ENCODE measurements at places on chromosomes 1 and 21.

GRCh38 chr1:5428351-5428750 lies 563.9 kb downstream of the NPHP4 start:
- no peak for DNase-seq

- DNase-seq: no peak
Observed at GRCh38 chr1:60960891-60961461, 121.4 kb upstream of the NFIA start.

DNA sequence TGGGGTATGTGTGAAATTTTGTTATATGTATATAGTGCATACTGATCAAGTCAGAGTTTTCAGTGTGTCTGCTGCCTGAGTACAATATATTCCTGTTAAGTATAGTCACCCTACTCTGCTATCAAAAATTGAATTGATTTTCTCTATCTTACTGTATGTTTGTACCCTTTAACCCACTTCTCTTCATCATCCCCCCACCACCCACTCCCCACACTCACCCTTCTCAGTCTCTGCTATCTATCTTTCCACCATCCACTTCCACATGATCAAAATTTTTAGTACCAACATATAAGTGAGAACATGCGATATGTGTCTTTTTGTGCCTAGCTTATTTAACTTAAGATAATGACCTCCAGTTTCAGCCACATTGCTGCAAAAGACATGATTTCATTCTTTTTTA lies 4.2 kb downstream of the LY9 start:
- no peak for DNase-seq

- DNase-seq: no peak
Observed at GRCh38 chr1:228064296-228064695, 18.2 kb upstream of the ARF1 start.

GRCh38 chr1:219732814-219733491 lies 120.0 kb upstream of the ZC3H11B start:
- DNase-seq: no peak

- no peak for DNase-seq
Observed at GRCh38 chr1:235277709-235278108, 50.3 kb downstream of the ARID4B start.

GRCh38 chr21:37530901-37531351 lies 164.4 kb downstream of the DYRK1A start:
- DNase-seq: peak; percentile 65

DNA sequence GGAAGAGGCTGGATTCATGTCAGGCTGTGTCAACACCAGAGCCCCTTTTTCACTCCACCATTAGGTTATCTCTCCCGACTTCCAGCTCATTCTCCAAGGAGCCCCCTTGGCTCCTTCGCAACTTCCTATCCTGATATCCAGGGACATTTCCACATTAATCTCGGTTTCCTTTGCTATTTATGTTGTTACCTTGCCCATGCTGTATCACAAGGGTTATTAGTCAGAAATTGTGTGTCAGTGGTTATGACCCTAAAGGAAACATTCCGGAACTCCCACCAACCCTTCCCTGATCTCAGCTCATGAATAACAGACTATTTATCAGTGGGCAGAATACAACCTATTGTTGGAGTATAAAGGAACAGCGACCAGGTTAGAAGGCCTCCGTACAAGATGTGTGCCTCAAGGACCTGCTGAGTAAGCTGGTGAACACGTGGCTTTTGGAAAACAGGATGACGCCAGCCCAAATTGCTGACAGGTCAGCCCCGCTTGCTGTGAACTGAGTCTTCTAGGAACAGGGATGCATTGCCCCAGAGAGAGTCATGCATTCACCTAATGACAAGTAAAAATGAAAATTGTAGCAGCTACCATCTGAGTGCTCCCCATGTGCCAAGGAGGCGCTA lies 121.5 kb downstream of the PLPP3 start:
- DNase-seq: no peak

GRCh38 chr1:186152227-186152619 lies 222.8 kb downstream of the TPR start:
- DNase-seq: no peak

DNA sequence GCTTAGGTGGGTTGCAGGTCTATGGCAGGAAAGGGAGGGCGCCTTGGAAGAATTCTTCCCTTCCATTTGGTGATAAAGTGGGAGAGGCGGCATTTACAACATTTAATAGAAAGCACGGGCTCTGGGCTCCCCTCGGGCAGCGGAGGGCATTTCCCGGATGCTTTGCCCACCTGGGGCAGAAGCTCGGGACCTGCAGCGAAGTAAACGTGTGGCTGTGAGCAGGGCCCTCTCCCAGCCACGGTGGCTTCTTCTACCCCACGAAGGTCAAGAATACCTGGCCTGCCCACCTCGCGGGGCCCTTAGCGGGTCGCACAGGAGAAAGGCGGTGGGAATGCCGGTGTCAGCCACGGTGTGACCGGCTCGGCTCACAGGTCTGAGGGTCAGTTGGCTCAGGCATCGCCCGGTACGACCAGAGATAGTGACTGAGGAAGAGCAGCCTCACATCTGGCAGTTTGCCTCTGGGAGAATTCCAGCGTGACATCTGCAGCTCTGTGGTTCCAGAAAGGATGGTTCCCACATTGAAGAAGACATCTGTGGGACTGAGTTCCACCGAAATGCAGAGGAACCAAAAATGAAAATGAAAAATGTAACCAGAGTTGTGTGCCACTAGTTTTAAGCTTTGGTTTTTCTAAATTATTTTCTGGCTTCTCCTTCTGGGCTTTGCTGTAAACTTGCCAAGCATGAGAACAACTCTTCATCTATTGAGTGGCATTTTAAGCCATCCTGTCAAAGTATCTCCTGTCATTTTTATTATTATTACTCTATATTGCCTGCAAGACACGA lies 720 bp upstream of the F3 start:
- peak; percentile 80 for DNase-seq

GRCh38 chr1:14780271-14780670 lies 181.8 kb downstream of the KAZN start:
- no peak for DNase-seq

- no peak for DNase-seq
Observed at GRCh38 chr1:50508040-50508586, 84.9 kb upstream of the DMRTA2 start.

DNA sequence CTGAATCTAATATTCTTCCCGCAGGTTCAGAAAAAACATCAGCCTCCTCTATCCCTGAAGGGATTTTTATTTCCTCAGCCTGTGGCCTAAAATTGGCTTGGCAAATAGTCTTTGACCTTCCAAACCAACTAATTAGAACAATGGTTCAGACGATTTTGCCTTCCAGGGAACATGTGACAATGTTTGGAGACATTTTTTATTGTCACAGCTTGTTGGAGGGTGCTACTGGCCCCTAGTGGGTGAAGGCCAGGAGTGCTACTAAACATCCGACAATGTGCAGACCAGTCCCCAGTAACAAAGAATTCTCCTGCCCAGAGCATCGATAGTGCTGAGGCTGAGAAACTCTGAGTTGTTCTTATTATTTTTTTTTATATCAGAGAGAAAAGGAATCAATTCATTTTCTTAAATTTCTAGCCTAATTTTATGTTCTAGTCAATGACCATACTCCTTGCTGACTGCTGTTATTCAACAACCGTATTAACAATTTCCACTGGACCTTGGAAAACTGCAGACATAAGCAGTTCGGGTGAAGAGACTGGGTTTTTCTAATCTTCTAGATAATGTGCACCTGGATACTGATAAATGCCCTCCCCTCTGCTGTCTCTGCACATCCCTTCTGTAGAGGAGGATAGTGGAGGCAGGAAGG lies 280.7 kb downstream of the LMX1A start:
- peak; percentile 64 for DNase-seq

GRCh38 chr1:225844236-225845061 lies 34.5 kb downstream of the EPHX1 start:
- DNase-seq: no peak

- no peak for DNase-seq
Observed at GRCh38 chr1:21260405-21261125, 29.7 kb downstream of the ECE1 start.

DNA sequence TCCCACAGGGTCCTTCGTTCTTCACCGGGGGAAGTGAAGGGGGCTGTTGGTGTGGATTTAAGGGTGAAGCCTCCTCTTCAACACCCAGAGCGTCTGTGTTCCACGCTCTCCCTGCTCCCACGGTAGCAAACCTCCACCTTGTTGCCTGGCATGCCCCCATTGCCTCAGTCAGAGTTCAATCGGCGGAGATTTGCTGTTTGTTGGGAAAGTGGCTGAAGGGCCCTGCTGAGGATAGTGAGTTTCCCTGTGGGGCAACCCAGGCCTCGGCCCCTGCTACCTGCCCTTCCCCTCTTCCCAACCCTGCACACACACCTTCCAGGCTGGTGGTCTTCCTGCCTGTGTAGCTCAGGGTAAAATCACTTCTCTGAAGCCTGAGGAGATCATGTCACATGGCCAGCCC lies 60.5 kb downstream of the TOR1AIP2 start:
- DNase-seq: peak; percentile 22

DNA sequence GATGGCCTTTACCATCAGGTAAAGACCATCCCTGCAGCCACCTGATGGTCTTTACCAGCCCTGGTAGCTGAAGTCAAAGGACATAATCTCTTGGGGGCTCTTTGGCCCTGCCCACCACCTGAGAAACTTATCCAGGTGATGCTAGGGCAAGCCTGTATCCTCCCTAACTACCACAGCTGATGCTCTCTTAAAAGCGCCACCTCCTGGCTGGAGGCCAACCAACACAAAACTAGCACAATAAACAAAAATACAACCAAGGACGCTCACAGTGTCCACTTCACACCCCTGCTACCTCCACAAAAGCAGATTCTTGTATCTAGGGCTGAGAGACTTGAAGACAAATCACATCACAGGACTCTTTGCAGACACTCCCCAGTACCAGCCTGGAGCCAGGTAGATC lies 357.1 kb upstream of the POU3F1 start:
- DNase-seq: no peak

- no peak for DNase-seq
Observed at GRCh38 chr1:177505905-177506590, 335.3 kb downstream of the BRINP2 start.

- DNase-seq: no peak
Observed at GRCh38 chr1:58789996-58790660, 6.3 kb upstream of the JUN start.

DNA sequence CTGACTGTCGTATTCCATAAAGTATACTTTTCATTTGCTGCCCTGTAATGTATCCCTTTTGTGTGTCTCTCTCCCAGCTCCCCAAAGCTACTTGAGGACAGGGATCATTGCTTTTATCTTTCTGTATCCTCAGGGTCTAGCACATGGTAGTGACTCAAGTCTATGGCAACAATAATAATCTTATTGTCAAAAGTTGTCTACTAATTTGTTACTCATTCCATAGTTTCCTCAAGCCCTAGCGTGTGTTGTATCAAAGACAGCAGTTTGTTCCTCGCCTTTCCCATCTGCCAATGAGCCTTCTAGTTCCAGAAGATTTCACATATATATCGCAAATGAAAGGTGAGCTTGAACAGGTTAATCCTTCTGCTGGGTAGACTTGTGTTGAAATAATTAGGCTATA lies 9.8 kb upstream of the SLC30A1 start:
- no peak for DNase-seq

DNA sequence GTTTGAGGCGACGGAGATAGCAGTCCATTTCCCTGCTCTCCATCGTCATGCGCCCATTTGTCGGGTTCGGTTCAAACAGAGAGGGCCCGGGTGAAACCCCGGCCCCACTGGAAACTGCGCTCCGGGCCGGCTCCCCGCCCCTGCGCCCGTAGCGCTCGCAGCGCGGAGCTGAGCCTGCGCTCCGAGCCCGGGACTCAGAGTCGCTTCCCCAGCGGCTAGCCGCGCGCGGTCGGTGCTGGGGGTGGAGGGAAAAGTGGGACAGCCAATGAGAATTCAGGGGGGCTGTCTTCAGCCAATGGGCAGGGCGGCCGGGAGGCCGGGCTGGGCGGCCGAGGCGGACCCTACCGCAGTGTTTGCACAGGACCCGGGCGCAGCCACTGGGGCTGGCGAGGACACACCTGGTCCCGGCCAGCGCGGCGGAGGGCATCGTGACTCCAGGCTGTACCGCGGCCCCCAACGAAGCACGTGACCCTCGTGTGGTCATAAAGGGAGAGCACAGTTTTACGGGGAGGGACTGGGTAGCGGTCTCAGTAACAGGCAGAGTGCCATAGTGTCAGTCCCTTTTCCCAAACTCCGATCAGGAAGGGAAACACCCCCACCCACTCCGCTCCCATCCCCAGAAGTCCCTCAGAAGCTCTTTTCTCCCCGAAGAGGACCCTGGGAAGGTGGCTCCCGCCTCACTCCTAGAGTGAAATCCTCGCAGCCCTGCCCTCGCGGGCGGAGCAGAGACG lies at the start of gene INKA2:
TSS of gene INKA2 (minus strand) at position 202 of the 731 bp plus-strand sequence. CDS start at position 49, 153 bp downstream.
- DNase-seq: peak; percentile 90

- no peak for DNase-seq
Observed at GRCh38 chr1:48675251-48675650, 101.4 kb downstream of the BEND5 start.

DNA sequence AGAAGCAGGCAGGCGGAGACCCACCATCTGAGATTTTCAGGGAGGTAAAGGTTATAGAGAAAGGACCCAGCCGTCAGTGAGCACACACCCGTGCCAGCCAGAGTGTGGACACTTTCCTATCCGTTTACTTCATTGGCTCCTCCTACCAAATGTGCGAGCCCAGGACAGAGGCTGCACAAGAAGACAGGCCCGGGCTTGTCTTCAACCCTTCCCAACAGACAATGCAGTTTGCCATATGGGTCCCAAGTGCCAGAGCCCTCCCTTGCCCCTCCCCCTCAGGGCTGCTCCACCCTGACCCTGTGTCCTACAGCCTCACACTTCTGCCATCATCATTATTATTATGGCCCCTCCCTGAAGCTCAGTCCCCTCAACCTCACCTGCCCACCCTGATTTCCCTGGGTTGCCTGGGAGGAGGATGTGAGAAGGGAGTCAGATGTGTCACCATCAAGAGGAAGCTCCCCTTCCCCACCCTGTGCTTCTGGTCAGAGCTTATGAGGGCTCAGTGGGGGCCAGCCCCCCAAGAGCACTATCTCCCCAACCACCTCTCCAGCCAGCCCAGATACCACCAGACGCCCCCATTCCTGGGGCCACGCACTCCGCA lies 9.4 kb downstream of the LAPTM5 start:
- no peak for DNase-seq

DNA sequence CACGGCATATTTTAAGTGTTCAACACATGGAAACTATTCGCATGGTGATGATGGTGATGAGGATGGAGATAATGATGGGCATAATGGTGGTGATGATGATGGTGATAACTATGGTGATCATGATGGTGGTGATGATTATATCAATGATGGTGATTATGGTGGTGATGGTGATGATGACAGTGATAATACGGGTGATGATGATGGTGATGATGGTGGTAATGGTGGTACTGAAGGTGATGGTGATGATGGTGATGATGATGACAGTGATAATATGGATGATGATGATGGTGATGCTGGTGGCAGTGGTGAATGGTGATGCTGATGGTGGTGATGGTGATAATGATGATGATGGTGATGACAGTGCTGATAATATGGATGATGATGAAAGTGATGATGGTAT lies 341.8 kb upstream of the VAMP3 start:
- DNase-seq: no peak

DNA sequence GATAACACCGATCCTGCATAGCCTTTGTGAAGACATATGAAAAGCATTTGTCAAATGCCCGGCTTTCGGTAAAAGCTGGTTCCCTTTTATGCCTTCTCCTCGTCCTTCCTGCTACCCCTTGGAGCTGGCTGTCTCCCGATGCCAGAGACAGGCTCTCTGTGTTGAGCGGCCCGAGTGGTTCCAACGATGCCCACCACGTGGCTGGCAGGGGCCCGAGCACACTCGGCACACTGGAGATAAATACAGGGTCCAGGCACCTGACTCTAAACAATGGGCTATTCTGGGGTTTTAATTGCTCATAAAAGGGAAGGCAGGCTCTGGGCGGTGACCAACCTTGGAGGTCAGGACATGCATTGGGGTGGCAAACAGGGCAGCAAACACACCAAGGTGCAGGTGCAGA lies 207.1 kb downstream of the HIVEP3 start:
- DNase-seq: peak; percentile 44

- DNase-seq: no peak
Observed at GRCh38 chr1:153845158-153845557, 70.0 kb downstream of the SLC27A3 start.

All from kidney (tissue), 22 donors.